ENCODE measurements at places on chromosomes 16 and 17.

- no peak for DNase-seq
Observed at GRCh38 chr16:17759451-17760390, 289.0 kb upstream of the XYLT1 start.

DNA sequence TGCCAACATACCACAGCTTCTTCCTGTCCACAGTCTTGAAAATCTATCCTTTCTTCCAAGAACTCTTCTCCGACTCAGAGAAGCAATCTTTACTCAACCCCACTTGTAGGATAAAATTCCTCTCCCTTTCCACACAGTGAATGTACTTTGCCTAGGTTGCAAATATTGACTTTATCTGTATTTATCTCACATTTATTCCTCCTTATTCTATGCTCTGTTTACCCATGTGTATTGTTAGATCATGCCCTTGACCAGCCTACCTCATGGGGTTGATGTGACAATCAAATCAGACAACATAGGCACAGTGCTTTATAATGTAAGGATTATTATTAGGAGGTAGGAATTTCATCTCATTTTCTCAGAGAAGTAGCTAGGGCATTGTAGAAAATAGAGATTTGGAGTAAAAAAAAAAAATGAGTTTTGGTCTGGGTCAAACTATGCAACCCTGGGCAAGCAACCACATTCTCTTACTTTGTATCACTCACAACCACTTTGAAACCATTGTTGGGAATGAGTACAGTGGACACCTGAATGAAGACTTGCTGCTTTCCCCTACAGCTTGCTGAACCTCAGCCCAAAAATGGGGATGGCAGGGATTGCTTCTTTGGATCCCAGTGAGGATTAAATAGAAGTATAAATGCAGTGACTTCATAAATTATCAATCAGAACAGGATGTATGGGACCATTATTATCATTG is 9.1 kb upstream of the SLC35B1 start:
- DNase-seq, result no peak

GRCh38 chr17:45230787-45231480 is 9.2 kb downstream of the FMNL1 start:
- DNase-seq, result no peak

- DNase-seq, result no peak
Observed at GRCh38 chr17:45874151-45874550, 20.2 kb upstream of the MAPT start.

- no peak for DNase-seq
Observed at GRCh38 chr16:53043986-53044601, 8.6 kb downstream of the CHD9NB start.

GRCh38 chr17:19448341-19449268 is 37.6 kb downstream of the RNF112 start:
- DNase-seq, result no peak

GRCh38 chr16:74202009-74202408 is 94.6 kb upstream of the PSMD7 start:
- no peak for DNase-seq

GRCh38 chr17:49516180-49516579 is 21.1 kb downstream of the NGFR start:
- no peak for DNase-seq

GRCh38 chr16:2420035-2420434 is 9.2 kb upstream of the CCNF start:
- no peak for DNase-seq

DNA sequence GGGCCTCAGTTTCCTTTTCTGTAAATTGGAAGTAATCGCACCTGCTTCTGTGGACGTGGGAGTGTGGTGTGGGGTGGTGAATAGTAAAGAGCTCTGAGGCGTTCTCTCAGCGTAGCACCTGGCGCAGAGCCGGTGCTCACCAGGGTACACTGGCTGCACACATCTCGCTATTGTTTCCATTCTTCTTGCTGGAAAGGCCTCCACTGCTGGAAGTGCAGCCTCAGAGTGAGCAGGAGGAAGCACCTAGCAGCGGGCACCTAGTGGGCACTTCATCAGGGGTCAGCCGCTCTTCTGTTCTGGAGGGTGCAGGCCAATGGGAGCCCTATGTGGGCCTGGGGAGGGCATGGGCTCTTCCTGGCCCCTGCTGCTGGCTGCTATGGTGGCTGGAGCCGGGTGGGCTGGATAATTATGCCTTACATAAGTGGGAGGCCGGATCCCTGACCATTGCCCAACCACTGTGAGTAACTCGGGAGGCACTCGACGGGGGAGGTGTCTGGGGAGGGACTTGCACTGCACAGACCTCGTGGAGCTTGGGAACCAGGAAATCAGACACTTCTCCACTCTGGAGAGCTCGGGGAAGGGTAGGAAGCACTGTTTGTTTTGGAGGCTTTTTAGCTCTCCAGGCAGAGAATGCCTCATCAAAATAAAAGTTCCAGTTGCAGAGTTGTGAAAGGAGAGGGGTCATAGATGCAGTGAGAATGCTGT is 1.7 kb downstream of the MAP2K3 start:
- DNase-seq, result no peak

GRCh38 chr17:27609611-27610303 is 21.2 kb upstream of the LGALS9 start:
- DNase-seq, result no peak

DNA sequence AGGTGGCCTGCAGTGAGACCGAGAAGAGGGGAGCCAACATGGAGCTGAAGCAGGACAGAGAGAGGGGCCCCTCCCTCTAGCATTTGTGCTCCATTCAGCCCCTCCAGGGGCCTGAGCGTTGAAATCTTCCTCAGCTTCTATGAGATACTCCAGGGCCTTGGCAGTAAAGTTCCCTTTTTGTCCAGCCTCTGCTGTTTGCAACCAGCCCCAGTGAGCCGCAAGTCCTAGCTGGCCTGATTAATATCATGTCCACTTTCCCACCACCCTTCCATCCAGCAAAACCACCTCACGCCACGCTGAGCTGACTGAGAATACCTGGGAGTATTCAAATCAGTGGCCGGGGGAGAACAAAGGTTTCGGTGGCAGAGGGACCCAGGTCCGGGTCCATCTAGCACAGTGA is 11.7 kb upstream of the RPH3AL start:
- no peak for DNase-seq

DNA sequence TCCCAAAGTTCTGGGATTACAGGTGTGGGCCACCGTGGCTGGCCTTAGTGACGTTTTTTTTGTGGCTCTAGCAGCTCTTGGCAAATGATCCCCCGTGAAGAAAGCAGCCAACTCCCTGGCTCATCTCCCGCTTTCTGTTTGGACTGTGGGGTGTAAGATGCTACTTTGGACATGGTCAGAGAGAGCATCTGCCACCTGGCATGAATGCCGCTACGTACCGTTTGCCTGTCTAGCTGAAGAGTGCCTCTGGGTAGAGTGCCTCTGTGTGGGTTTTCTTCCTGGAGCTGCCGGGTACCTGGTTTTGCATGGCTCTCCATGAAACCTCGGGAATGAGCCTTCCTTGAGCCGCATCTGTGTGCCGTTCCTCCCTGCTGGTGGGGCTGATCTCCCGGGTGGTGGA is 34.3 kb downstream of the NDEL1 start:
- DNase-seq, result no peak

GRCh38 chr16:81956213-81956948 is 54.9 kb downstream of the SDR42E1 start:
- DNase-seq, result no peak

DNA sequence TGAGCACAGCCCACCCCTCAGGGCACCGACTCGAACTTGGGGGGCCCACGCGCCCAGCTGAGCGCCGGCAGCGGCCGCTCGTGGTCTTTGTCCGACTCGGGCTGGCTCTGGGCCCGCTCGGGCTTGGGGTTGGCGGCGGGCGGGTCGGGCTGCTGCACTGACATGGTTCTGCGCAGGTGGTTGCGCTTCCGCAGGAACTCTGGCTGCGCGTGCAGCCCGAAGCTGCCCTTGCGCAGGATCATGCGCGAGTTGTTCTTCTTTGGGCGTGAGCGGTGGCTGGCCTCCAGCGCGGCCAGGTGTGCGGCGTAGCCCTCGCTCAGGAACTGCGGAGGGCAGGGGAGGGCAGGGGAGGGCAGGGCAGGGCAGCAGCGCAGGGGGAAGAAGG is 11.1 kb downstream of the PIMREG start:
- DNase-seq, result no peak

DNA sequence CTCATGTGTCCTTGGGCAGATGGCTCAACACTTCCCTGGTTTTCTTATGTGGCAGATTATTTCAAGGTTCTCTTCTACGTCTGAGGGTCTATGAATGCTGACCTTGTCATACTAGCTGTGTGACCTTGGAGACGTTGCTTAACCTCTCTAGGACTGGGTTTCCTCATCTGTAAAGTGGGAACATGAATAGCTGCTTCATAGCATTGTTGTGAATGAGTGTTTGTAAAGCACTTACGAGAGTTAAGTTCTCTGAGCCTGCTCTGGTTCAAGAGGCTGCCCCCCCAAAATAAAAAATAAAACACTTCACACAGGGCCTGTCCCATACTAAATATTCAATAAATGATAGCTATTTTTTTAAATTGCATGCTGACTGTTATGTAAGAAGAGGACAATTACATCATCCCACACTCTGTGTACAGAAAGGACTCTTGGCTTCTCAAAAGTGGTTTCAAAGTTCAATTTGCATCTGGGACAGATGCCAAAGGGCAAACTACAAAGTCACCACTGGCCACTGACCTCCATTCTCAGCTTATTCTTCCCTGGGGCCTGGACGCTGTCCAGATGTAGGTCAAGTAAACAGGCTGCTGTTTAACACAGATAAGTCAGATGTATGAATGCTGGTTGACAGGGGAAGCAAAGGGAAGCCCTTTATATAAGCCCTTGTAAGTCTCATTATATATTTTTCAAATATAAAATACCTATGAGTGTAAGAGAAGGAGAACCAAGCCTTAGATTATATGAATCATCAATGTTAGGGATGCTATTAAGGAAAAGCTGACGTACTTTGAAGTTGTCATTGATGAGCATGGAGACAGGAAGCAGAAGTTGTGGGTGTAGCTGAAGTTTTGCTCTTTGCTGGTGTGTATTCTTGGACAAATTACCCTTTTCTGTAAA is 15.4 kb upstream of the NDEL1 start:
- DNase-seq, result no peak

- no peak for DNase-seq
Observed at GRCh38 chr17:81254955-81255717, 16.0 kb downstream of the NDUFAF8 start.

- no peak for DNase-seq
Observed at GRCh38 chr17:22600644-22601298, 908.4 kb downstream of the KCNJ18 start.

GRCh38 chr16:1221628-1222552 is 3.2 kb downstream of the TPSG1 start:
- DNase-seq, result no peak

- DNase-seq, result no peak
Observed at GRCh38 chr17:17837380-17837821, 615 bp upstream of the SREBF1 start.

GRCh38 chr16:11498683-11499082 is 88.0 kb downstream of the LITAF start:
- DNase-seq, result no peak

- no peak for DNase-seq
Observed at GRCh38 chr16:72222503-72222902, 50.5 kb upstream of the PMFBP1 start.

GRCh38 chr16:52350031-52350642 is 196.8 kb downstream of the TOX3 start:
- no peak for DNase-seq

GRCh38 chr17:78257810-78258322 is 26.4 kb downstream of the TMEM235 start:
- DNase-seq, result no peak

DNA sequence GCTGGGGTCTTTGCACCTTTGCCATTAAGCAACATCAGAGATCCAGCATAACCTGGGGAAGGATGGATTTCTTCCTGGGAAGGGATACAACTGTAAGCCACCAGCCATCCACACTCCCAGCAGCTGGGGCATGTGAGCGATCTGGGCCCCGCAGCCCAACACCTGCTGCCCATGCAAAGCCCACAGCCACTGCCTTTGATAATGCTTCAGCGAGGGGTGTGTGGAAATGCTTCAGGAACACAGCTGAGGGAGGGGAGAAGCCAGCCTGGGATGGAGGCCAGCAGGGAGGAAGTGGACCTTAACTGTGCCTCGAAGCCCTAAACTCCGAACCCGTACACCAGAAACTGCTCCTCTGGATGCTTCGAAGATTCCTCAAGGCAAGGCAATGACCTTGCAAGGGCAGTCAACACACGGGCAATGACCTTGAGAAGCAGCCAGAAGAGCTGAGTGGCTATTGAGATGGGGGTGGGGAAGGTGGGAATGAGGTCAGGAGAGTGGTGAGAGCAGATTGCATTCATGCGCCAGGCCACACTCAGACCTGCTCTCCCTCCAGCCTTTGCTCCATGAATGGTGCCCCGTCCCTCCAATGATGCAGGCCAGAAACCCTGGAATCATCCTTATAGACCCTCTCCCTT is 49.1 kb downstream of the KATNIP start:
- no peak for DNase-seq

GRCh38 chr17:77140878-77141767 is at the start of gene SEC14L1:
SEC14L1 (plus strand) TSS chr17:77140969; CDS start chr17:77143597, 2,628 bp downstream.
- DNase-seq, result no peak

GRCh38 chr17:40452921-40453378 is 9.7 kb downstream of the IGFBP4 start:
- no peak for DNase-seq

- DNase-seq, result no peak
Observed at GRCh38 chr16:3698941-3699340, 18.4 kb downstream of the TRAP1 start.

DNA sequence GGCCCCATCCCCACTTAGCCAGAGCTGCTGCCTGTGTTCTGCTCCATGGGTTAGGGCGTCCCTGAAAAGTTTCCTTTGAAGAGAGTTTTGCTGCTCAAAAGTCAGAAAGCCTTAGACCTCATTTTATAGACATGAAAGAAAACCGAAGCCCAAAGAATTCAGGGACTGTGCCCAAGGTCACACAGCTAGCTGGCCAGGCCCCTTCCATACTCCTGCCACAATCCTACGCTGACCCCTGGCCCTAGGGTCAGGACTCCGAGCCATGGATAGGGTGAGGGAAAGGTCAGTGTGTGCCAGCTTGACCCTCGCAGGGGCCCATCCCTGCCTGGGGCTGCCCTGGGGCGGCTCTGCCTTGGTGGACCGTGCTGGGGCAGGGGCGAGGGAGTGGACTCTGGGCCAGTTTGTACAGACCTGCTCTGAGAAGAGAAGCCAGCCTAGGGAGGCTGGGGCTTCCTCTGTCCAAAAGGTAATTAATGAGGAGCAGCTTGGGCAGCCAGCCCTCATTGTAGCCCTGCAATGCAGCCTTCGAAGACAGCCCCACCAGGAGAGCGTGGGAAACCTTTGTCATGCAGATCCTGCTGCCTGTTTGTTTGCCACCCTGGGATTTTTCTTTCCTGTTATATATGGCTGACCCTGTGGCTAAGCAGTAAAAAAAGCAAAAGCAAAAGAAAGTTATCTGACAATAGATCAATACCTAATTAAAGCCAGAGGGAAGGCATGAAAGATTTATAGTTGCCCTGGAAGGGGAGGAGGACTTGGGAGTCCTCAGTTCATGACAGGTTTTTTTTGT is 37.4 kb downstream of the RHBDL3 start:
- DNase-seq, result no peak

- no peak for DNase-seq
Observed at GRCh38 chr16:47197536-47198179, 53.9 kb upstream of the NETO2 start.

DNA sequence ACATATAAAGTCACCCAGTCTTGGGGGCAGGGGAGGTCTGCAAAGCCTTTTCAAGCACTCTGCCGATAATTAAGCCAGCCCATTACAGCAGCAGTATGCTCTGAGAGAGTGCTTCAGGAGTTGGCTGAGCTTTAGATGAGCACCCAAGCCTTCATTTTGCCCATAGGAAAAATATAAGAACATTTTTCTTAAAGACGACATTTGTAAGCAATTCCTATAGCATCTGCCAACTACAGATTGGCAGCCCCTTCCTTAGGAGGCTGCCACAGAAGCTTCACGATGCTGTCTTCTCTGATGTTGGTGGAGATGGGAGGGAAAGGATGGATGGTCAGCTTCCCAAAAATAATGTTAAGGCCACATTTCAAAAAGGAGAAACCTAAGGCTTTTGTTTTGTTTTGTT is 367.5 kb downstream of the XYLT1 start:
- DNase-seq, result no peak
